ENCODE measurements at places on chromosomes 1 and 21. TPM values are rescaled to one million over a fixed set of nuclear protein-coding genes. Genes with fewer than 3 reads are reported as not detected.
A peak's percentile ranks its signal among the peaks of the same experiment; 100 is the strongest.

DNA sequence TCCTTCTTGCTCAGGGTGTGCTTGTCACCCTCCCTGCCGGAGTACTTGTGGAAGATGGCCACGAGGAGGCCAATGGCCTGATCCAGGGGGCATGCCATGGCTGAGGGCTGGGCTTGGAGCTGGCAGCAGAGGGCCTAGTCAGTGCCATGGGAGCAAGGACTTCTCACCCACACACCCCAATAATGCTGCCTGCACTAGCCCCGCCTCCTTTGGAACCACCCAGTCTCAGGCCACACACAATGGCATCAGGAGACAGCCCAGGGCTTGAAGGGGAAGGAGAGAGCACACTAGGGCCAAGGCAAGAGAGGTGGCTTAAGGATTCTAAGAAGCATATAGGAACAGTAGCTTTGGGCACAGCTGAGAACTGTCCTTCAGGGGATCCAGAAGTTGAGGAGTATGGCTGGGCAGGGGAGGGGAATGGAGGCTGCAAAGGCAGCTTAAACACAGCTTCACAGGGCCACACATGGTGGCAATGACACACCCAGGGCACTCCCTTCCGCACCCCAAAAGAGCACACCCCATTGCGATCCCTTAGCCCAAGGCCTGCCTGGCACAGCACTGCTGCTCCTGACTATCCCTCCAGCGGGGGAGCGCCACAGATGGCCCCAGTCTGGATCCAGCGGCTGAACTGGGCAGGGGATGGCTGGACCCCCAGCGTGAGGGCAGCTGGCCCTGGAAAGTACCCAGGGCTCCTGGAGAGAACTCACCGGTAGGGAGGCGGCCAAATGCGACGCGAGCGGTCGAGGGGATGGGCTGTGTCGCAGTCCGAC lies at the start of gene S100A6:
Gene S100A6, minus strand, starts transcription at position 750 of the 770 bp plus-strand sequence. Its CDS starts 652 bp downstream, at position 98.
- DNase-seq: no peak

DNA sequence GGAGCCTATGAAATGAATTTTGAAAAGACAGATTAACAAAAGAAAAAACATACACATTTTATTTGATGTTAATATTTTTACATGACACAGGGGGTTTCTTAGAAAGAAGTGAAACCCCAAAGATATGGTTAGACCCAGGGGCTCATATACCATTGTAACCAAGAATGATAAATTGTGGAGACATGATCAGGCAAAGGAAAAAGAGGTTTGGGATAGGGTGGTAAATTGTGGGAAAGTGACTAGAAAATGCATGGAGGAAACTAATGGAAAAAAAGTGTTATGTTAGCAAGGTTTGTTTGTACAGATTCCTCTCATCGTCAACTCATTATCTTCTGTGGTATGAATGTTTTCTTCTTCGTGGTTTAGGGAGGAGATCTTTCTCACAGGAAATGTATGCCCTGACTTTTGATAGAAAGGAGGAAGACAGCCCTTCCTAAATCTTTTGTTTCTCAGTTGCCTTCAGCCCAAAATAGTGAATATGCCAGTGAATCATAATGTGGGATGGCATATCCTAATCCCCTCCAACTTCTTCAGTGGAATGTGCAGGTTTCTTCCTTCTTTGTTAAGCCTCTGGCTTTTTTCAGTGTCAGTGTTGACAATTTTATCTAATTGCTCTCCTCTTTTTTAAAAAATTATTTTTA lies 140.4 kb upstream of the UBE2U start:
- DNase-seq: no peak

DNA sequence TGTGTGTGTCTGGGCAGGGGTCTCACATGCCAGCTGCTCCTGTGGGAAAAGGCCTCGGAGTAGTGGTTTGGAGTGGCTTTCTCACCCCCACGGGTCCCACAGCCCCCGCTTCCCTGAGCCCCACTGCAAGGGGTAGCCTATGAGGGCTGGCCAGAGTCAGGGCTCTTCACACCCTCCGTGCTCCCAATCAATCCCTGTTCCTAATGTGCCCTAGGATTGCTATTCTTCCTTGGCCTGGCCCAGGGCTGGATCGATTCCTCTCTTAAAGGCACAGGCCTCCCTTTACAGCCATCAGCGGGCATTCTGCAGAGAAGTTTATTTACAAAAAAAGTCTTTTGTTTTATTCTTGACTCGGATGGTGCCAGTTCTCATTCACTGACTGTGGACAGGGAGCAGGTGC lies 19.3 kb upstream of the ACTL8 start:
- DNase-seq: no peak

GRCh38 chr21:41653954-41654491 lies 112.8 kb downstream of the RIPK4 start:
- peak; percentile 60 for DNase-seq

- DNase-seq: no peak
These were observed 43.9 kb downstream of the SWT1 start for GRCh38 chr1:185200889-185201288.

DNA sequence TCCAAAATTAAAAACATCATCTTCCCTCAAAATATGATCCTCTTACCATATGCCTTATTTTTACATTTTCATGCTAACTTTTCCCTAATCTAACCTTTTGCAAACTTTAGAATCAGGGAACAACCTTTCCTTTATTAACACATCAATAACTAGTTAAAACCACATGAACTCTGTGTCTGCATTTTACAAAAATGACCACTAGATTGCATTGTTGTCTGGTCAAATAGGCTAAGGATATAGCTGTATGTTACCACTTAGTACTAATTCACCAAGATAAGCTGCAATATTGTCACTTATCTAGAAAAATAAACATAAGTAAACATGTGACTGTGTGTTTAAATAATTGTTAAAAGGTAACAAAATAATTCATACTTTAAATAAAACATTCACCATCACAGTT lies 82.3 kb downstream of the DENND1B start:
- peak; percentile 13 for DNase-seq

- DNase-seq: peak; percentile 71
These were observed 55.7 kb upstream of the ETV3 start for GRCh38 chr1:157193702-157194391.

- peak; percentile 62 for DNase-seq
These were observed 150.8 kb downstream of the VPS13D start for GRCh38 chr1:12380326-12381249.

- DNase-seq: peak; percentile 31
These were observed 776 bp upstream of the TNFRSF9 start for GRCh38 chr1:7941437-7941793.

GRCh38 chr1:81800695-81801650 lies at the start of gene ADGRL2:
TSS of gene ADGRL2 (plus strand) at chr1:81800934. CDS start at chr1:81836985, 36,051 bp downstream.
- DNase-seq: peak; percentile 95

DNA sequence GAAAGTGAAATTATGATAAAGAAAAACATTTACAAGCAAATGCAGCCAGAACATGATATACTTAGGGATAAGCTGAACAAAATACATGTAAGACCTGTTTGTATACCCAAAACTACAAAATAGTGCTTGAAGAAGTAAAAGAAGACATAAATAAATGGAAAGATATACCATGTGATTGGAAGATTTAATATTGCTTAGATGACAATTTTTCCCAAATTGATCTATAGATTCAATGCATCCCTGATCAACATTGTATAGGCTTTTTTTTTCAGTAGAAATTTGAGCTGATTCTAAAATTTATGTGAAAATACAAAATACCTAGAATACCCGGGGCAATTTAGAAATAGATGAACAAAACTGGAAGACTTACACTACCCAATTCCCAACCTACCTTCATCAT lies 76.4 kb downstream of the GABPA start:
- DNase-seq: no peak

DNA sequence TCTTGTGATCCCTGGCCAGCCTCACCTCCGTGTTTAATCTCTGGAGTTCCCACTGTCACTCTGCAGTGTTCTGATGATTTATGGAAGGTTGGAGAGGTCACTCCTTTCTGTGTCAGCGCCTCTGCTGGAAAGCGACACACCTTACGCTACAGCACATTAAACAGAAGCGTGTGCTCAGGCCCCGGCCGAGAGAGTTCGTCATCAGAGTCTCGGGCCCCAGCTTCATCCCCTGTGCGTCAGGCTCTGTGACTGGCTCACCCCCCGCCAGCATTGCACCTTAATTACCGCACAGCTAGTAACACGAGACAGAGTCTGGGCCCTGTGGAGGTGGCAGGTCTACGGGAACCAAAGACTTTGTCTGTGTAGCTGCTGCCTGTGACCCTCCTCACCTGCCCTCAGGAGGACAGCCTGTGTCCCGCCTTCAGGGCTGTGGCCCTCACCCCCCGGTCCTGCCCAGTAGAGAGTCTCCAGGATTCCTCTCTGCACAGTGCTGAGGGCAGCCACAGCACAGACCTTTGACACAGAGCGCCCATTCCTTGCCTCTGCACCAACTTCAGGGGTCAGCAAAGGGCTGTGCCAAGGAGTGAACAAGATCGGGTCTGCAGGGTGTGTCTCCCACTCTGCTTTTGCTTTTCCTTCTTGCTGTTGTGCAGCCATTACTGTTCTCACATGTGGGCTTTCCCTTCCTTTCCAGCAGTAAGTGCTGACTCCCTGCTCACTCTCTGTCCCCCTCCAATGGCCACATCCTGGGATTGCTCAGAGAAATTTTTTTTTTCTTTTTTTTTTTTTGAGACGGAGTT lies 157.6 kb downstream of the PGBD5 start:
- peak; percentile 64 for DNase-seq

DNA sequence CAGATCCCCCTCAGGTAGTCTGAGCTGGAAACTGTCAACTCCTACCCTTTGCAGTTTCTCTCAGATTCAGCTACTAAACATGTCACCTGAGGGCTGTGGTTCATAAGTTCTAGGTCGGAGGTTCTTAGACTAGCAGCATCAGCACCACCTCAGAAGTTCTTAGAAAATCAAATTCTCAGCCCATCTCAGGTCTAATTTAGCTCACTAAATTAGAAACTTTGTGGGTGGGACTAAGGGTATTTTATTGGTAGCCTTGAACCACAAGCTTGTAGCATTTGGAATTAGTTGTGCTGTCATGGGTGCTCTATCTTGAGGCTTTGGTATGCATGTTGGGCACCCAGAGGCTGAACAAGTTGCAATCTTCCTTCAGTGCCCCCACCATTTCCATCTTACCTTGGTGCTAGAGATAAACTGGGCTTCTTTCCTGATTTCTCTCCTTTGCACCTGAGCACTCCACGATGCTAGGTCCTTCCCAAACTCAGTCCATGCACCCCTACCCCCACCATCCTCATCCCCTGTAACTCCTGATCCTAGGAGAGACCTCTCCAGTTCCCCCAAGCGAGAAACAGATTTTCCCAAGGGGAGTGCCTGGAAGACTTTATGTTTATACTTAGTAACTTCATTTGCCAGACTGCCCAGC lies 54.2 kb downstream of the S1PR1 start:
- no peak for DNase-seq

- DNase-seq: no peak
These were observed 19.7 kb upstream of the SFT2D2 start for GRCh38 chr1:168206111-168206510.

HES5 gene
- not detected for total RNA-seq

MAP3K21 gene
- total RNA-seq: 3.6 TPM

RGS4 gene
- 72.0 TPM for total RNA-seq

PTGFR gene
- total RNA-seq: 18.8 TPM

CRYAA gene
- total RNA-seq: not detected

ILDR2 gene
- 4.1 TPM for total RNA-seq

MPZ gene
- 0.48 TPM for total RNA-seq

CCDC185 gene
- not detected for total RNA-seq

CACNA1E gene
- total RNA-seq: 2.2 TPM

CR1 gene
- 10.1 TPM for total RNA-seq

NTNG1 gene
- 2.2 TPM for total RNA-seq

All from umbilical cord (tissue), 2 donors.